Muscle of arm (tissue), 14 donors: ENCODE measurements at places on chromosomes 16 and 17. TPM values are rescaled to one million over a fixed set of nuclear protein-coding genes. Genes with fewer than 3 reads are reported as not detected.

Gene DNAI2
- polyA plus RNA-seq = not detected

Gene C17orf78
- not detected for polyA plus RNA-seq

Gene VAT1L
- 3.2 TPM for polyA plus RNA-seq

Gene HIGD1B
- 4.3 TPM for polyA plus RNA-seq

Gene CDRT15L2
- not detected for polyA plus RNA-seq

Gene ABCA6
- 10.9 TPM for polyA plus RNA-seq

Gene GNAO1
- polyA plus RNA-seq = 6.4 TPM

Gene TAC4
- polyA plus RNA-seq = 1.3 TPM

Gene TRAPPC2L
- 30.6 TPM for polyA plus RNA-seq

Gene TBC1D3H
- polyA plus RNA-seq = not detected

Gene LRRC45
- not detected for polyA plus RNA-seq

Gene ADAP2
- polyA plus RNA-seq = 7.4 TPM

Gene PRRT2
- 23.9 TPM for polyA plus RNA-seq

Gene PYY
- not detected for polyA plus RNA-seq

Gene TMEM94
- polyA plus RNA-seq = 87.2 TPM

Gene NUDT7
- polyA plus RNA-seq = 6.5 TPM

Gene SLC12A3
- polyA plus RNA-seq = not detected

Gene PLA2G10
- polyA plus RNA-seq = not detected

Gene SLC16A6
- 0.49 TPM for polyA plus RNA-seq

Gene KRT38
- polyA plus RNA-seq = not detected

Gene CASKIN1
- polyA plus RNA-seq = 2.3 TPM
